ENCODE measurements at places on chromosomes 12 and 14.

- peak; percentile 18 for DNase-seq
Observed at GRCh38 chr14:93114713-93115068, 1.0 kb downstream of the ITPK1 start.

DNA sequence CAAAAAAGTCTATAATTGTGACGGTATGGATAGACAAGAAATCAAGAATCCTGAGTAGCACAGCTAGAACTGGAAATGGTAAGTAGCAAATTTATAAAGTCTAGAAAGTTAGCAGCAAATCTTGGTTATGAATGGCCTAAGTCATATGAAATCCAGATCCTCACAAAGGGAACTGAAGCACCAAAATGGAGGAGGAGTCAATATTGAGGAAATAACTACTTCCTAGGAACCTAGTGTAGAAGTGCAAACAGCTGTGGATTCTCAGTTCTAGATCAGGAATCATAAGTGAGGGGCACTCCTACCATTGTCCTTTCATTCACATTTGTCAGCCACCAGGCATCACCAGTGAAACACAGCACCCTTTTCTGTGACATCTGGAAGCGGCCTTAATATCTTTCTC, 202.2 kb upstream of the DCN start:
- no peak for DNase-seq

DNA sequence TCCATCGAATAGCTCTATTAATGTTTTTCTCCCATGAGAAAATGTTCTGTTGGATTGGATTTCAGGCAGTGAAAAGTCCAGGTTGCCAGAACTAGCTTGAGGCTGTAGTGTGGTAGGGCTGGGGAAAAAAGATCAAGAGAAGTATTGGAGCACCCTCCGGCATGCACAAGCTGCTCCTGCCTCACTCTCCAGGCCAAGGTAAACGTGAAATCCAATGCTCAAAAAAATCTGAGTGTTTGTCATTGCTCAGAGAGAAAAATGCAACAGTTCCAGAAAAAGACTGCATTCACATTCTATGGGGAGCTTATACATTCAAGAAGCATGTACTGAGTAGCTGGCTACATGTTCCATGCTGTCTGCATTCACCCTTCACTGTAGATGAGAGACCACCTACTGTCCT, 680.9 kb upstream of the TBX3 start:
- DNase-seq: no peak

GRCh38 chr14:60163693-60164092, 1.5 kb downstream of the DHRS7 start:
- no peak for DNase-seq

DNA sequence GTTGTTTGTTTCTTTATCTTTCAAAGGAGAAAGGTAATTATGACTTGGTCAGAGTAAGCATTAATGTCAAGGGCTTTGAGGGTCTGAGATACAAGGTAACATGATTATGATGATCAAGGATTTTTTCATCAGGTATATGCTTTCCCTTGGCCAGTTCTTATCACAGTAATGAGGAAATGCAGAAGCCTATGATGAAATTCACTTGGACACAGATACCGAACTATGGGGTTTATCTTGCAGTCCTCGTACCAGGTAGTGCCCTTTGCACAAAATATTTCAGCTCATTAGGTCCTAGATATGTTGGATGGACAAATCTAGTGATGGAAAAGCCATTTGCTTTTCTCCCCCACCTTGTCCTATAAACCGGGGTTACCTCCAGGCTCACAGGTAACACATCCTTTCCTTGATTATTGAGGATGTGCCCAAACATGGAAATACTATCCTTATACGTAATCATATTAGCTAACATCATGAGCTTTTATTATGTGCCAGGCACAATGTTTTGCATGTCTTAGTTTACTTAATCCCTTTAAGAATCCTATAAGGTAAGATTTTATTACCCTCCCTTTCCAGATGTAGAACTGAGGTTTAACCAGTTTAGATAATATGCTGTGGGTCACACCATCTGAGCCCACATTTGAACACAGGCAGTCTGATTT, 7.0 kb upstream of the RASSF3 start:
- no peak for DNase-seq

DNA sequence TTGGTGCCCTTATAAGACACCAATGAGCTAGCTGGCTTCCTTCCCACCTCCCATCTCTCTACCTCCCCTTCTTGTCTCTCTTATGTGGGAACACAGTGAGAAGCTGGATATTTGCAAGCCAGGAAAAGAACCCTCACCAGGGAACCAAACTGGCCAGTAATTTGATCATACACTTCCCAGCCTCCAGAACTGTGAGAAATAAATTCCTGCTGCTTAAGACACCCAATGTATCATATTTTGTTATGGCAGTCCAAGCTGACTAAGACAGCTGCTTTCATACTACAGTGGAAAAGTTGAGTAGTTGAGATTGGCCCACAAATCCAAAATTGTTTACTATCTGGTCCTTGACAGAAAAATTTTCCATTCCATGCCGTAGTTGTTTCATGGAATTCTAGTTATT, 269.0 kb downstream of the KCNH5 start:
- no peak for DNase-seq

DNA sequence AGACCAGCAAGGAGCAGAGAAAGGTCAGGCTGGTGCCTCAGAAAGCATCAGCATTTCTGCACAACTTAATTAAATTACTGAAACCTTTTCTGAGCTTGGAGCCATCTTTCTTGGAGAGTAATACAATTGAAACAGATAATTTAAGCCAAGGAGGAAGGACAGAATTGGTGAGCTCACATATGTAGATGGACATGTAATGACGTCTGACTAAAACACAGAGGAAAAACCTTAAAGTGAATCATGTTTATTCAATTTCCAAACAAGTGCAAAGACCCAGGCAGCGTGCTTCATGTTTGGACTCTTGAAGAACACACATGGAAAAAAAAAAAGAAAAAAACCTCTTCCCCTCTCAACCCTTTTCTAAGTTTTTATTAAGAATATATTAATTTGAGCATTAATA, 19.0 kb downstream of the SUSD6 start:
- DNase-seq: no peak

- no peak for DNase-seq
Observed at GRCh38 chr12:59652130-59652529, 56.3 kb downstream of the SLC16A7 start.

DNA sequence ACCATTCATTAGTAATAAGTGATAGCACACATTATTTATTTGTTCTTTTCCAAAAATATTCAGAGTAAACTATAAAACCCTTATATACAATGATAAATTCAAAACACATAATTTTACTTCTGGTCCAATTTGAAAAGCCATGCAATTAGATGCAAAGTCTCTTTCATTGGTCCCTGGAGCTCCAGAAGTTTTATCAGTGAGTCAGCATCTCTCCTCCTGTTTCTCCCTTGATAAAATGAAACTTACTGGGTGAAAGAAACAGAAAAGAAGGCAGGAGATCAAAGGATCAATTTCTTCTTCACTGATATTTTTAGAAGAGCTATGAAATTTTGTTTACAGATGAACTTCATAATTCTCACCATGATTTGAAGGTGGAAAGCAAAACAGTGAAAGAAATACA, 47.5 kb downstream of the IFNG start:
- no peak for DNase-seq

DNA sequence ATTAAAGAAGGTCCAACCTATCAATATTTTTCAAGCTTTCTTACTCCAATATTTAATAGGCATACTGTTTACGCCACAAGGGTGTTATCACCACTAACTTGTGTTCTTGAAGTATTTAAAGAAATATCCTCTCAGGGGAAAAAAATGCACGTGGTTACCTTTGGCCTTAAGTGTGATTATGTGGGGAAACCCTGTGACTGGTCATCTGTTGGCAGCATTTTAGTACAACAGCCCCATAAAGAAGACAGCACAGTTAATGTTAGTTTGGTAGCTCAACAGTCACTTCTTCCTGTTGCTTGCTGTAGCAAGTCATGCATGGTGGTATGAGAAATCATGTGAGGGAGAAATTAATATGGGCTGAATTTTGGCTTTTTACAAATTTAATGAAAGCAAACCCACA, 1021.5 kb upstream of the TMEM132C start:
- DNase-seq: no peak

DNA sequence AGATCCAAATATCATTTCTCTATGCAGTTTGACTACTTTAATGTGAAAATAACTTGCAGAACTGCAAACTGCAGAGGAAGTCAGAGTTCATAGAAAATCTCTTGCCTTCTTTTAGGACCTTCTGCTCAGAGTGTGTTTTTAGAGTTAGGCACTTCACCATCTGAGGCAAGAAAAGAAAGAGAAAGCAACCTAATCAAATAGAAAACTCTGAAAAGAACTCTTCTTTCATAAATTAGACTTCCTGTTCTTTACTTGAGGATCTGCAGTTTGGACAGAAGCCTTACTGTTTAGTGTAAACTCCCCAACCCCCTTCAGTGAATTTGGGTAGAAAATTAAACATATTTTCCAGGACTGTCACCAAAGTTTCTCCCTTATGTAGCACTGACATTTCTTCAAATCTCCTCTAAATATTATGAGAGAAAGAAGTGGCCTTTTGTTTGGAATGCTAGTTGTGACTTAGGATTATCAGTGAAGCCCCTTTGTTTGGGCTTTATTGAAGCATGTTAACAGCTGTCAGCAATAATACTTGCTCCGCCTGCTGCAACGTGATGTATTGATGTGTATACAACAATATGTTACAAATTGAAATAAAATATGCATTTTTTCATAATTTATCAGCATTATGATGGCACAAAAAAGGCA, 99.5 kb downstream of the PDZRN4 start:
- no peak for DNase-seq

DNA sequence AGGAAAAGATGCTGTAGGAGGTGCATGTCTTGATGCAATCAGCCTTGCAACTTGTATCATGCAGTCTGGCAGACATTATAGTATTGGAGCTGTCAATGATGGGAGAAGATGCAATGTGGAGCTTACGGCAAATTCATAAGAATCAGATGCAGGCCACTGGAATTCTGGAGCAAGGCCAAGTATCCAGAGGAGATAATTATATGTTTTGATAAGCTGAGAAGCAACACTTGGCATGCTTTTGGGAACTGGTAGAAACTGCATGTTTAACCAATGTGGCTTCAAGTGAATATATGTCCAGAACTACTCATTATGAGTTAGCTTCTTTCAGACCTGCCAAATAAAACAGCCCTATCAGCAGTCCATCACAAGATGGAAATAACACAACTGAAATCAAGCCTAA, 249.1 kb upstream of the PPFIA2 start:
- DNase-seq: no peak

- DNase-seq: no peak
Observed at GRCh38 chr14:29240066-29240465, 473.5 kb downstream of the FOXG1 start.

DNA sequence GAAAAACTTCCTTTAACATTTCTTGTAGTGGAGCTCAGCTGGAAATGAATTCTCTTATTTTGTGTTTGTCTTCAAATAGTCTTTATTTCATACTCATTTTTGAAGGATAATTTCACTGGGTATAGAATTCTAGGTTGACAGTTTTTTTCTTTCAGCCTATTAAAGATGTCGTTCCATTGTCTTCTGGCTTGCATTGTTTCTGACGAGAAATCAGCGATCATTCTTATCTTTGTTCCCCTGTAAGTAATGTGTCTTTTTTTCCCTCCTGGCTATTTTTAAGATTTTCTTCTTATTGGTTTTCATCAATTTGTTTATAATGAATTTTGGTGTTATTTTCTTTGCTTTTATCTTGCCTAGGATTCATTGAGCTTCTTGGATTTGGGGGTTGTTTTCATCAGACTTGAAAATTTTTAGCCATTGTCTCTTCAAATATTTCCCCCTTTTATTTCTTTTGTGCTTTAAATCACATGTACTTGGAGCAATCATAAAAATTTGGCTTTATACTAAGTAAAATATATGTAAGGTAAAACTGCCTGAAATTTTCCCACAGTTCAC, 89.4 kb downstream of the UNC79 start:
- DNase-seq: no peak

GRCh38 chr12:55706568-55707218, 1.0 kb downstream of the ITGA7 start:
- no peak for DNase-seq

- no peak for DNase-seq
Observed at GRCh38 chr14:21105095-21105494, 4.2 kb downstream of the TMEM253 start.

GRCh38 chr12:76242813-76243550, 105.2 kb downstream of the BBS10 start:
- DNase-seq: no peak

- DNase-seq: no peak
Observed at GRCh38 chr12:96401076-96401871, 1.0 kb upstream of the CDK17 start.

GRCh38 chr12:40223646-40224045, 1.2 kb upstream of the LRRK2 start:
- DNase-seq: no peak

DNA sequence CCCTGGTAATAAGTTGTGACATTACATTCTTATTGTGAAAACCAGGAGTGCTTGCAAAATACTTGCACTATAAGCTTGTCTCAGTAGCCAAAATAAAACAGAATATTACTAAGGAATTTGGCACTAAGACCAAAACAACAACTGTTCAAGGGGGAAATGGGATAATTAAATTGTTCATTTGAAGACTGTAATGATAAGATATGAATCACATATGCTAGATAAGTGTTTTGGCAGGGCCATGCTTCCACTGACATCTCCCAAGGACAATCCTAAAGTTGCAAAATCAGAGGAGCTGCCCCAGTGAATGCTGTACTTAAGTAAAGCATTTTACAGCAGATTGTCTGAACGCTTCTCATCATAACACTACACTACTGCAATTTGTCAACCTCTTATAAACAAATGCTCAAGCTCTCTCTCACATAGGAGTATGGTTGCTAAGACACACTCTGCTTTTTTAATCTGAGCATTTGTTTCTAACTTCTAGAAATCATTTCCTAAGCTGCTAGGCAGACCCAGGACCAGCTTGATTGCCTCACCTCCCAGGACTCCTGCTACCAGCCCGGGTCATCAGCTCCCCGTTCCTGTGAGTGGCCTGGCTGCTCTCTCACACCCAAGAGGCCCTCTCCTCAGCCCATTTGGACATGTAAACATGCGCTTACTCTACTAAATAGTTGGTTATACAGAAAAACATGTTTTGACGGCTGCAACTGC, 191.5 kb downstream of the PAX9 start:
- DNase-seq: no peak

DNA sequence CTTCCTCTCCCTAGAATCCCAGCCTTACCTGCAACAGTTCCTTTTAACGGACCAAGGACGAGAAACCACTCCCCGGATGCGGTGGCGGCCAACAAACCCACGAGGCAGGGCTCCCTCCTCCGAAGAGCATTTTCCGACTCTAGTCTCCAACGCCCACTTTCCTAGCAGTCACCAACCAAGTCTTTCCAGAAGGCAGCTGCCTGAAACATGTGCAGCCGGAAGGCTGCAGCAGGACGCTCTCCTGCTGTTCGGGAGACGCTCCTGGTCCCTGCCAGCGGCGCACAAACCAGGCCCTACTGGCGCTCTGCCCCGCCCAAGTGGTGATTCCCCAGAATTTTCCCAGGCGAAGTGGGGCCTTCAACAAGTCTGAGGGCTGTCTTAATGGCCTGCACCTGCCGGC, 21.1 kb upstream of the ADAM20 start:
- DNase-seq: no peak

GRCh38 chr12:108635201-108635996, 1.7 kb upstream of the SELPLG start:
- no peak for DNase-seq

Measured in T-helper 2 cell (primary cell).